Activated B cell treated with CpG ODN at 0.5 μM for 24 hours (primary cell): ENCODE measurements at places on chromosomes 5 and 9.

GRCh38 chr5:164649266-164649665 lies 1143.8 kb downstream of the MAT2B start:
- DNase-seq: no peak

- no peak for DNase-seq
Measured at GRCh38 chr9:130932255-130933079, 6.6 kb downstream of the FIBCD1 start.

DNA sequence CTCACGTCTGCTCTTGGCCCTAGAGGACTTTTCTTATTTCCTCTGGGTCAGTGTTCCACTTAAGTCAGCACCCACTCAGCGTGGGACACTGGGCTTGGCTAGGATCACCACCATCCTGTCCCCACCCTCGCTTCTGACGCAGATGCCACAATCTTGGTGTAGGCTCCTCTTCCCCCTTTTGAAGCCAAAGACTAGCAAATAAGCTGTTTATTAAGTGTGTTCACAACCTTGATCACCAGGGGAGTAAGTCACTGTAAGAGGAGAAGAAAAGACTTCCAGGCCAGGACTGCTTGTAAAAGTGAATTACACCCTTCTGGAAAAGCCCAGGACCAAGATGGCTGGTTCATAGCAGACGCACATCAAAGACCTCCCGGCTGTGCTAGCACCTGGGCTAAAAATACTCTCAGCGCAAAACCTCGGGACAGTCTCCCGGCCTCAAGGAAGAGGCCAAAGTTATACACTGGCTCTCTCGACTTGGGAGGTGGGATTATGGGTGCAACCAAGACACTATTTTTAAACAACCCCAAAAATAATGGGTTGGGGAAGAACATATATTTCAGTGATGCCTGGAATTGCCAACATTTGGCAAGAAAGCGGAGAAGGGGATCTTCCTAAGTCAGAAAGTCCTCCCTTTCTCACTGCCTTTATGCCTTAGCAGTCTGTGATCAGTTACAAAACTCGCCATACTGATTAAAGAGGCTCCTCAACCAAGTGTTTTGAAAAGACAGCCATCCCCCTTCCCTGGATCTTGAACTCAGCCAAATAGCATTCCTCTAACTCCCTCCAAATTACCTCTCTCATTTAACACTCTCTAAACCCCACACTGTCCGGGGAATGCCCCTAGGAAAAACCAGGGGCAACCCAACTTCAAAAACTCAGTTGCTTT lies 69.4 kb downstream of the RAPGEF1 start:
- no peak for DNase-seq

GRCh38 chr9:83449983-83450382 lies 88.2 kb downstream of the FRMD3 start:
- DNase-seq: no peak

DNA sequence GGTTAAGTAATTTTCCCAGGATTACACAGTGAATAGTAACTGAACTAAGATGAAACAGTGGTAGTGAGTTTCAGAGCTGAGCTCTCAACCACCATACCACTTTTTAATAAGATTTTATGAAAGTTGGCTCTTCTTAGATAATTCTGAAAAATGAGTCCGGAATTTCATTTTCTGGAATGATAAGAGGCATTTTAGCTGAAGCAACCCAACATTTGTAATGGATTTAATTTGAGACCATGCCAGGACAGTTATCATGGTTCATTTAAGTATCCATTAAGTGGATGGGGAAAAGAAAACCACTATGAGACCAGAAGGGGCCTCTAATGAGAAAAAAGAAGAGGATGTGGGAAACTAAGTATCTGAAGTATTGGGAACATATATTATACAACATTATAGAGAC lies 464.7 kb upstream of the C9orf72 start:
- no peak for DNase-seq
